ENCODE measurements at places on chromosomes 1 and 21. TPM values are rescaled to one million over a fixed set of nuclear protein-coding genes. Genes with fewer than 3 reads are reported as not detected.

IGFN1 gene
- polyA plus RNA-seq: 0.37 TPM

DNA sequence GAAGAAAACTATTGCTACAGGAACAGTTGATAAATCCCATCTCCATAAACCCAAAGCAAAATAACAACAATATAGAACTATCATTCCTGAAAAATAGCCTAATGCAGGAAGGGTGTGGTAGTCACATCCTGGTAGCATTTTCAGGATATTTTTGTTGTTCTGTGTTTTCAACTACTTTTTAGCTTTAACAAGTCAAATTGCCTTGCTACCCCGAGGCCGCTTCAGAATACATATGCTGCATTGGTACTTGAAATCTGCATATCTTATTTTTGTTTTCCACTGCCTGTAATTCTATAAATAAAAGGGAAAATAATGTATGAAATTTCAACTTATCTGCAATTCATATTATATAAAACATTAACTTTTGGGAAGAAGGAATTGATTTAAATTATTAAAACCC is 36.8 kb upstream of the SYT14 start:
- no peak for DNase-seq

DNA sequence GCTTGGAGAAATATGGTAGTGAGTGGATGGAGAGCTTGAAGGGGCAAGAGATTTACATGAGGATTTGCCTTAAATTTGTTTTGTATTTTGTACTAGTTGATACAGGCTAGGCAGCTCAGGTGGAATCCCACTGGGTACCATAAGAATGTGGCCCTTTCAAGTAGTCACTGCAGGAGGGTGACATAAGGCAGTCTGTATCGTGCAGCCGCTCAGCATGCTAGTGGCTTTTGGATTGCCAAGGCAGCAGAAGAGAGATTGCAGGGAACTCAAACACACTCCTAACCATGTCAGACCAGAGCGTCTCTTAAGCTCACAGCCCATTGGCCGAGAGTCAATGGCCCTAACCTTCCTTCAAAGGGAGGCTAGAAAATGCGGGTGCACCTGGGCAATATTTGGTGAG is 420.0 kb downstream of the ADGRL2 start:
- no peak for DNase-seq

SH2D1B gene
- not detected for polyA plus RNA-seq

UBE2U gene
- polyA plus RNA-seq: 0.21 TPM

DNA sequence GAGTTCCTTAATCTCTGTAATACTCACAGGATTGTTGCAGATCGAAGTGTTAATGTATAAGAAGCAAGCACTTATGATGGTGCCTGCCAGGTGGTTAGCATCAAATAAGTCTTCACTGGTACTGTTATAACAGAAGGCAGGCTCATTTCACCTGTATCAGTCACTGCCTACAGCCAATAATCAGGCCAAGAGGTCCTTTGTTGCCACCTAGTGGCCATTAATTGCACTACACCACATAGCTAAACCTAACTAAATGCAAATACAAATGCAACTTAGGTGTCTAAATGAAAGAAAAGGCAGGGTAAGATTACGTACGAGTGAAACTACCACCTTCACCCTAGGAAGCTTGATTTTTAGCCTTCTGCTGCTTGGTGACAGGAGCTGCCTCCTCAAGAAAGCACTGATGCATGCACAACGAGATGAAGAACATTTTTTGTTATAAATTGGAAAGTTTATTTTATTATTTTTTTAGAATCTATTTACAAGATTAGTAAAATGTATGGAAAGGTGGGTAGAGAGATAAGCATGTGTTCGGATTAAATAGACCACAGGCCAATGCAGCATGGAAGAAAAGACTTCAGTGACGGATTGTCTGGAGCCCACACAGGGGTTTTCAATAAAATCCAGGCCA is 334.8 kb upstream of the CAMK1G start:
- DNase-seq: peak; percentile 83

HLX gene
- polyA plus RNA-seq: 5.9 TPM

- DNase-seq: no peak
Observed at GRCh38 chr1:198638894-198639635, at the start of gene PTPRC. Gene PTPRC, plus strand, starts transcription at chr1:198639040. Its CDS starts 229 bp downstream, at chr1:198639269.

DCST1 gene
- not detected for polyA plus RNA-seq

DNA sequence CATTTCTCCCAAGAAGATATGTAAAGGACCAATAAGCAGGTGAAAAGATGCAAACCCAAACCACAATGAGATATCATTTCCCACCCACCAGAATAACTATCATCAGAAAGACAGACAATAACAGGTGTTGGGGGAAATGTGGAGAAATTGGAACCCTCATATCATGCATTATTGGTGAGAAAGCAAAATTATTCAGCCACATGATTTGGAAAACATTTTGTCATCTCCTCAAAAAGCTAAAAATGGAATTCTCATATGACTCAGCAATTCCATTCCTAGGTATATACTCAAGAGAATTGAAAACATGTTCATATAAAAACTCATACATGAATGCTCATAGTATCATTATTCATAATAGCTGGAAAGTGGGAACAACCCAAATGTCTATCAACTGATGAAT is 25.1 kb upstream of the RNF186 start:
- DNase-seq: no peak

MAP10 gene
- 2.1 TPM for polyA plus RNA-seq

ANGPTL1 gene
- 28.5 TPM for polyA plus RNA-seq

GRCh38 chr1:212959266-212960220 is 9.2 kb downstream of the VASH2 start:
- DNase-seq: no peak

LIN28A gene
- 0.23 TPM for polyA plus RNA-seq

GJA5 gene
- polyA plus RNA-seq: 9.7 TPM

FAM151A gene
- polyA plus RNA-seq: 13.5 TPM

- no peak for DNase-seq
Observed at GRCh38 chr1:170732252-170732588, 68.3 kb downstream of the PRRX1 start.

SPSB1 gene
- polyA plus RNA-seq: 102 TPM

GRCh38 chr1:179129702-179130473 is 48.0 kb downstream of the TOR3A start:
- no peak for DNase-seq

DNA sequence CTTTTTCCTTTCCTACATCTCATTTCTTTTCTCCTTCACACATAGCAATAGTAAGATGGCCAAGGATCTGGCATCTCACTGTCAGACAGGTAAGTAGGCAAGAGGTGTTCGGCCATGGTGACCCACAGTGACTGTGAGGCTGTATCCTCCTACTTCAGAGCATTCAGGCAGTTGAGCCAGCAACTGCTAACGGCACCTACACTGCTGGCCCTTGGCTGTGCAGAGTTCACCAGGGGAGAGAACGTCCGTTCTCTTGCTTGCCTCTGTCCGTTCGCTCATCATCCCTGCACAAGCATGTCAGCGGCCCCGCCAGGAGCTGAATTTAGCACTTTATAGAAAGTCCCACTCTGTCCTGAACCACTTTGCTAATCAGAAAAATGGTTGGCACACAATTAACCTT is 113.6 kb downstream of the GREM2 start:
- no peak for DNase-seq

DNA sequence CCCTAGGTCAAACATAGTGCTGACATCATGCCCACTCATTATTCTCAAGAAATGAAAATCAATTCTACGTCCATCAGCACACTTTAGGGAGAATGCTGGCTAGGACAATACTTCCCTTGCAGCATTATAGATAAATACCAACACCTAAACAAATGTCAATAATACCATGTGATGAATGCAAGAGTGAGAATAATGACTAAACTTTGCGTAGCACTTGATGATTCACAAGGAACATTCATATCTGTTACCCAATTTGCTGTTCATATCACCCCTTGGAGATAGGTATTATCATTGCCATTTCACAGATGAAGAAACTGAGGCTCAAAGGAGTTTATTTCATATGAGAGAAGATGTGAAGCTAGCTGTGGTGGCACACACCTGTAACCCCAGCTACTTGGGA is 24.8 kb upstream of the EPS15 start:
- DNase-seq: no peak

DNA sequence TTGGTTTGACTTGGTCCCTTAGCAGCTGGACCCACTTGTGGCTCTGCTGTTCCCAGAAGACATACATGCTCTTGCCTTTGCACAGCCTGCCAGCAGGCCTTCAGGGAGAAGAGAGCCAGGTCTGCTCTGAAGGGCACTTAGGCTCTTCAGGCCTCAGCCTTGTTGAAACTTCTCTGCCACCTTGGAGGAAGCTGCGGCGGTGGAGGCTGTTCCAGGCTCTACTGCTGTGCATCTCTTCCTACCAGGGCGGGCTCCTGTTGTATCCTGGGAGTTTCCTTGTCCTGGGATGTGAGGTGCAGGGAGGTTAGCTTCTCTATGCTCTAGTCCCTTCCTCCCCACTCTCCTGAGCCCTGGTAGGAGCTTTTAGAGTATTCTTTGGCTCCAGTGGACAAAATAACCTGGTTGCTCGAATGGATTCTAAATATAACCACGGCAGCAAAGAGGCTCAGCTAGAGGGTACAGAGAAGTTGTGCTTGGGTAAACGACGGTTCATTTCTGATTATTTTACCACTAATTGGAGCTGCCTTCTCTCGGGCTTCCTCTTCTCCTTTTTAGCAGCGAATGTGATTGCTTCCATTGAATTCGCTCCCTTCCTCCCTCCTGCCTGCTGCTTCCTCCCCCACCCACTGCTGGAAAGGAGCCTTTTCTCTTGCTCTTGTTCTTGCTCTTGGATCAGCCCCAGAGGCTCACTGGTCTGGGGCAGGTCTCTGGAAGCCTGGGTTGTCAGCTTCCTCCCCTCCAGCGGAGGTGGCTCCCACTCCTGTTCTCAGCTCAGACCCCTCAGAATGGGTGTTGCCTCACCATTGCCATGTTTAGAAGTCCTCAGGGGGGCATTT is 126.6 kb upstream of the CACNA1E start:
- DNase-seq: no peak

NR5A2 gene
- 16.4 TPM for polyA plus RNA-seq

DNA sequence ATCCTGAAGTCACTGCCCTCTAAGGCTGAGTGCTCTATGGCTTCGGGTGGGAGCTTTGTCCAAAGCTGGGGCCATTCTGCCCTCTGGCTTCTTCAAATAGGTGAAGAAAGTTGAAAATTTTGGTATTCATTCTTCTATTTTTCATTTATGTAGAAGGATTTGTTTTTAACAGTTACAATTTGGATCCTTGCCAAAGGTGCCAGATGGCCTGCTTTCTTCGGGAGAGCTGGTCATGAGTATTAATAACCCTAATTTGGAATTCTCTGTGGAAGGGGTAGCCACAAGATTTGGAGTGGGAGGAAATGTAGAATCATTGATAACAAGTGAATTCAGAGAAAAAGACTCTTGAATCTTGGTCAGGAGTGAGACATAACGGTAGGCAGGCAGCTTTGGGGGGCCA is 370.4 kb upstream of the ST6GALNAC5 start:
- no peak for DNase-seq

DNA sequence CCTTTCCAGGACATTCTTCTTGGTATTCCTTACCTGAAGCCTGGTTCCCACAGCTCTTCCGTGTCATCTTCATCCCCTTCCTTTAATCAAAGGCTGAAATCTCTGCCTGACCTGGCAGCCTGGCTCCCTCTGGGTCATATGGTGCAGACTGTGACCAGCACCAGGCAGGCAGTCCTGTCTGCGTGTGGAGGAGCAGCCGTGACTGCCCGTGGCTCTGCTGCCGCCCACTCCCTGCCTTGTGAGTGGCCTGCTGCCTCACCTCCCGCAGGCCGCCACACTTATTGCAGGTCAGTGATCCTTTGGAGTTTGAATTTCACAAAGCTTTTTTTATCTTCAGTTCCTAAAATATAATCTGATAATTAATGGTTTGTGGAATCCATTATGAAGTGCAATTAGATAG is 36.2 kb upstream of the EPHA8 start:
- DNase-seq: no peak

H3-3A gene
- polyA plus RNA-seq: 543 TPM

GRCh38 chr1:45809761-45810160 is 6.3 kb downstream of the MAST2 start:
- DNase-seq: no peak

DNA sequence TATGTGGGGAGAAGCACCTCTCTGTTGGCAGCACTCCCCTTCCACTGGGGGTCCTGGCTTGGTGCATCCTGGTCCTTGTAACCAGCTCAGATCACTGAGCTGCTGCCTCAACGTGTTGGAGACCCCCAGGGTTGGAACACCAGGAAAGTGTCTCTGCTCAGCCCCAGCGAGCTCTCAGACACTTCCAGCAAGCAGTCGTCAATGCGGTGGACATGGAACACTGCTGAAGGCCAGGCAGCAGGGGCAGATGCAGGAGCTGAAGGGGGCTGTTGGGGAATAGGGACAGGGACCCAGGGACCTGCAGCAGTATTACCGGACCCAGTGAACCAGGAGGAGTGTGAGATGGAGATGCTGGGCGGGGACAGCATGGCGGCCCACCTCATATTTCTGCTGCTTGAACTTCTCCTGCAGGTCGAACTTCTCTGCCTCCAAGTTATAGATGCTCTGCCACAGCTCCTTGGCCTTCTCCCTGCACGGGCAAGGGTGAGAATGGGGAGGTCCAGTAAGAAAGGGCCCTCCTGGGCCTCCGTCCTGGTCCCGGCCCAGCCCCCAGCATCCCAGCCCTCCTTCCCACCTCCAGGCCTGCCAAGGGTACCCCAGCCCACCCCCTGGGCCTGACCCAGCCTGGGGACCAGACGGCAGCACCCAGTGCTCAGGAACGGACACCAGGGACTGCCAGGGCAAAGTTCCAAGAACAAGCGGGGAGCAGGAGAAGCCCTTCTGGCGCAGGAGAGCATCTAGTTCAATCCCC is 16.4 kb downstream of the TNNT2 start:
- no peak for DNase-seq

DNA sequence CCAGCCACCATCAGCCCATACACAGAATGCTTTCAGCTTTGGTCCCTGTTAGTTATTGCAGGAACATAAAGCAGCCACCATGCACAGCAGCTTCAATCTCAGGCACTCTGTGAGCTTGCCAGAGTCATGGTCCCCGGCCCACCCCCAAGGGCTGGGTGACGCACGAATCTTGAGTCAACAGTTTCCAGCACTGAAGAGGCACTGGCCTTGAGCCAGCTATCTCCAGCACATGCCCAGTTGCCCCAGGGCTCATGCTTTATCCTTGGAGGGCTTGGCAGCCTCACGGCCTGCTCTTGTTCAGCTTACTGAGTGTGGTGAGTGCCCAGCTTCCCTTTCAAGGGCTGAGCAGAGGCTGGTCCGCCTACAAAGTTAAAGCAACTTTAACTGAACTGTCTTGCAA is 200.7 kb upstream of the RAB4A start:
- DNase-seq: peak; percentile 82
